ENCODE measurements at places on chromosomes 3 and 15.

DNA sequence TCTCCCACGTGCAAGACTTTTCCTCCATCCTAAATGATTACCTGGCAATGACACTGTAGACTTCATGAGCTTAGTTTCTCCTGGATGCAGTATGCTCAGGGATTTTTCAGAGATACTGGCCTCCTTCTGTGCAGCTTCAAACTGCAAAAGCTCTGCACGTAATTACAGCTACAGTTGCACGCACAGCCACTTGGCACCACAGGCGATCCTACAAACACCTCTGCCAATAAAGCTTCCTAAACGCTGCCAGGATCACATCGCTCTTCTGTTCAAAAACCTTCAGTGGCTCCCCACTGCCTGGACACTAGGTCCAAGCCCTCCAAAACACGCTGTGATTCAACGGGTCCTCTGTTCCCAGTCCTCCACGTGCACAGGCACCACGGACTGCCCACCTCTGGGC, 49.5 kb downstream of the NUP210 start:
- DNase-seq, result no peak

GRCh38 chr3:182891364-182891763, 89.0 kb downstream of the DCUN1D1 start:
- DNase-seq, result no peak

DNA sequence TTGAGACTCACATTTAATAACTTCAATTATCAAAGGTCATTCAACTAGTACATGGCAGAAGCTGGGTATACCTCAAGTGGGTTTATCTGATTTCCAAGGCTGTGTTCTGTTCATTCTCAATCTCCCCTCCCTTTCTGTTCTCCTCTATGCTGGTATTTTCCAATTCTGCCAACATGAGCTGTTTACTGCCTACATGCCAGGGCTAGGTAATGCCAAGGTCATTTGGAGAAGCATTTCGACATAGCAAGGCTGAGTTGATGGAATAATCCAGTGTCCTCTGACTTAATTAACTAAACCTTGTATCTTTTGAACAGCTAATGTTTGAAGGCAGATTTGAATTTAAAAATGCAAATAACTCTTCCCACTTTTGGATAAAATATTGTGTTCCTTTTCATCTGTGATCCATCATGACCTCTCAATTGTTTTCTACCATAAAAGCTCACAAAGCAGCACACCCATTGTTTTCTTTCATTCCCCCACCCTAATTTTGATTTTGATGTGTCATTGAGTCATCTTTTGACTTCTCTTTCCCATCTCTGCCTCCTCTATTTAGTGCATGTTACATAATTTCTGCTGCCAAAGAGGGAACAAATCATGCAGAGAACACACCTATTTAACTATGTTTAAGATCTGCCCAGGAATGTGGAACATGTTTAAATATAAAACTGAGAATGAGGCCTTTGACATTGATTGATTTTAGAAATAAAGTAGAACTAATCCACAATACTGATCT, 308.8 kb upstream of the NR2E3 start:
- DNase-seq, result no peak

DNA sequence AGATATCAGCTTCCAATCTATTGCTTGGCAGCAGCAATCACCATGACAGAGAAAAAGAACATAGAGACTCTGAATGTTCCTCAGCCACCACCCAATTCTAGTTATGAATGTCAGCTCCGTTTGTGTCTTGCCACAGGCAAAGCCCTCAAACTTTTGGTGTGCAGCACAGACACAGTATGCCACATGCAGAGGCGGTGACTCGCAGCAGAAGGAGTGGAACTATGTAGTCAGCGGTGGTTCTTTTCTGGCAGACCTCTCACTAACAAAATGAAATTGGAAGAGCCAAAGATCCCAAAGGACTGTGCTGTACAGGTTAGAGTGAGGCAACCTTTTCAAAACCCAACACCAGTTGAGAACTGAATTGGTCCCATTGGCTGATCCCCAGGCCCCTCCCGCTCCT, 220.9 kb downstream of the SLC9A9 start:
- DNase-seq, result no peak

DNA sequence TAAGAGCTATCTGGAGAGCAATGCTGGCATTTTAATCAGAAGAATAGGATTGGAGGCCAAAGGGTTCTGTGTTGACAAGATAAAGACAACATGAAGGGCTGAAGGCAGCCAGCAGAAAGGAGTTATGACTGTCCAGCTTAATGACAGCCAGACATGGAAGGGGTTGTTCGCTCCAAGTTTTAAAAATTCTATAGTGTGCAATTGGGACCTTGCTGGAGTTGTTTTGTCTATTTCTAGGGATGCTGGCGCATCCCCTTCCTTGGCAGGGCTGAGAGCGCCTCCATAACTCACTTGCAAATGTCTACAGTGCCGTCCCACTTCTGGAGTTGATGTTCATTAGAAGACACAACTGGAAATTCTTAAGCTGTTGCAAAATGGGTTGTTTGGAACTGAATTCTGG, 200.7 kb downstream of the TLE3 start:
- DNase-seq, result no peak

GRCh38 chr3:170196833-170197232, 15.3 kb upstream of the PHC3 start:
- no peak for DNase-seq

GRCh38 chr15:96264801-96265515, 65.5 kb upstream of the NR2F2 start:
- DNase-seq, result no peak

DNA sequence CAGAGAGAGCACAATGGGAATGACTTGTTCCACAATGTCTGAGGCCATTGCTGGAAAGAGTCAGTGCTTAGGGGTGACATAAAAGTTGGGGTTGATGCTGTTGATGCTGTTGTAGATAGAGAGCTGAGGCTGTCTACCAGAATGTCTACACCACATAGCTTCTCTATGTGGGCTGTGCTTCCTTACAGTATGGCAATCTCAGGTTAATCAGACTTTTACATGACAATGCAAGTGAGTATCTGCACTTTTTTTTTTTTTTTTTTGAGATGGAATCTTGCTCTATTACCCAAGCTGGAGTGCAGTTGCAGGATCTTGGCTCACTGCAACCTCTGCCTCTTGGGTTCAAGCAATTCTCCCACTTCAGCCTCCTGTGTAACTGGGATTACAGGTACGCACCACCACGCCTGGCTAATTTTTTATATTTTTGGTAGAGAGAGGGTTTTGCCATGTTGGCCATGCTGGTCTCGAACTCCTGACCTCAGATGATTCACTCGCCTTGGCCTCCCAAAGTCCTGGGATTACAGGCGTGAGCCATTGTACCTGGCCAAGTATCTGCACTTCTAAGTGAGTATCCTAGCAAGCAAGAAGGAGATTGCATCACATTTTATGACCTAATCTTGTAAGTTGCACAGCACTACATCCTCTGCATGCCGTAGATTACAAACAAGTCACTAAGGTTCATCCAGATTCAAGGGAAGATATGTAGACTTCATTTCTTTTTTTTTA, 28.7 kb downstream of the DLEC1 start:
- DNase-seq, result no peak

DNA sequence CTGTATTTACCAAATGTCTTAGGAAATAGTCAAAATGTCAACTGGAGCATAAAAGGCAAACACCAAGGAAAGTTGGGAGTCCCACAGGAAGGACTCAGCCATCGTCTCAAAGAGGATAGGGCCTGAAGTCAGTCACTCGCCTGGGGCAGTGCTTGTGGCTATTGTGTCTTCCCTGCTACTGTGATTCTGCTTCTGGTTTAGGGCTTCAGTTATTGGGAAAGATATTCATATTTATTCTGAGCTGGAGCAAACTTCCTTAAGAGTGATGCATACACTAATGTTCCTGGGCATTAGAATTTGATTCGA, 118.1 kb downstream of the EDEM1 start:
- no peak for DNase-seq

DNA sequence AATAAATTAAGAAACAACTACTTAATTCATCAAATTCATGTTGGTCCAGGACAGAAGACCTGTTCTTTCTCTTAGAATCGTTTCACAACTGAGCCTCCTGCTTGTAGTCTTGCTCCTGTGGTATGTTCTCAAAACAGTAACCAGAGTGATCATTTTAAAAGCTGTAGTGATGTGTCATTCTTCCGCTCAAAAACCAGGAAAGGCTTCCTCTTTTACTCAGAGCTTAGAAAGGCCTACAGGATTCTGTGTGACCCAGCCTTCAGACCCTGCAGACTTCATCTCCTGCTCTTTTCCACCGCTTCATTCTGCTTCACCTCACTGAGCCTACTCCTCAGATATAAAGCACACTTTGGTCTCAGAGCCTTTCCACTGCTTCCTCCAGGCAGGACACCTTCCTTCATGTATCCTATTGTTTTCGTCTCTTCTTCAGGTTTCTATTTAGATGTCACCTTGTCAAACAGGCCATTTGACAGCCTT, 22.7 kb downstream of the ST6GAL1 start:
- no peak for DNase-seq

GRCh38 chr15:42036112-42036905, 15.5 kb upstream of the PLA2G4E start:
- no peak for DNase-seq

DNA sequence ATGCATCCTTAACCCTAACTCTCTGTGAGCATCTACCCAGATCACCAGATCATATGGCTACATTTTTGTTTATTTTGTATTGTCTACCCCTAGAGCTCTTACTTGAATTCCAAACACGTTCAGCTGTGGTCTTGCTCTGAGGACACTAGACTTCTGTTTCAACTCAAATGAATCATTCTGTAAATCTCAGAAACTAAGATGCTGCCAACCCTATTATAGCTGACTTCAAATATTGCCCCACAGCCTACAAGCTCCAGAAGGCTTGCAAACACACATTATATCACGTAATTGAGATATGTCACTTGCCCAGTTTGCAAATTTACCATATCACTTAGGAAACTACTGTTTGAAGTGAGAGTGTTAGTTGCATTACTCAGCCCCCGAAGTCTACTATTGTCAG, 426.2 kb upstream of the ARL6 start:
- DNase-seq, result no peak

- DNase-seq, result no peak
Measured at GRCh38 chr3:182058488-182058887, 346.8 kb downstream of the SOX2 start.

DNA sequence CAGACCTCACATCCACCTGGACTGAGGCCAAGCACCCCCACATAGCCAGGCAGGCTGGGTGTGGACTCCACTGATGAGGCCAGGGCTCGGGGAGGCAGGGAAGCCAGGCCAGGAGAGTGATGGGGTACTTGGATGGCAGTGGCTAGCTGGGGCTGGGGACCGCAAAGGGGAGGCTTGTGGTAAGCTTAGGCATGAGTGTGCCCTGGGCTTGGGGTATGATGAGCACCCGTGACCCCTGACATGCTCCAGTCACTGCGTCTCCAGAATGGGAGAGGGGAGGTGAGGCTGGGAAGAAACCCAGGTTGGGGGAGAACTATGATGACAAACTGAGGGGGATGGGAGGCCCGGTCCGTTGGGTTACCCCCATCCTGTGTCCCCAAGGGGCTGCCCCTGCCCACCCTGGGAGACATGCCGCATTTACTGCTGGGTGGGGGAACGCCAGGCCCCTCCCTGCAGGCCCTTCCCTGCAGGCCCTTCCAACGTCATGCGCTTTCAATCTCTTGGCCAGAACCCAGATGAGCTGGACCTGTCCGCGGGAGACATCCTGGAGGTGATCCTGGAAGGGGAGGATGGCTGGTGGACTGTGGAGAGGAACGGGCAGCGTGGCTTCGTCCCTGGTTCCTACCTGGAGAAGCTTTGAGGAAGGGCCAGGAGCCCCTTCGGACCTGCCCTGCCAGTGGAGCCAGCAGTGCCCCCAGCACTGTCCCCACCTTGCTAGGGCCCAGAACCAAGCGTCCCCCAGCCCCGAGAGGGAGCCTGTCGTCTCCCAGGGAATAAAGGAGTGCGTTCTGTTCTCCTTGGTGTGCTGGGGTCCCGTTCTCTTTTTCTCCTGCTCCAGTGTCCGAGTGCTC, 34.1 kb downstream of the TSPAN3 start:
- DNase-seq, result no peak

GRCh38 chr15:66863390-66864085, 161.5 kb downstream of the SMAD6 start:
- no peak for DNase-seq

DNA sequence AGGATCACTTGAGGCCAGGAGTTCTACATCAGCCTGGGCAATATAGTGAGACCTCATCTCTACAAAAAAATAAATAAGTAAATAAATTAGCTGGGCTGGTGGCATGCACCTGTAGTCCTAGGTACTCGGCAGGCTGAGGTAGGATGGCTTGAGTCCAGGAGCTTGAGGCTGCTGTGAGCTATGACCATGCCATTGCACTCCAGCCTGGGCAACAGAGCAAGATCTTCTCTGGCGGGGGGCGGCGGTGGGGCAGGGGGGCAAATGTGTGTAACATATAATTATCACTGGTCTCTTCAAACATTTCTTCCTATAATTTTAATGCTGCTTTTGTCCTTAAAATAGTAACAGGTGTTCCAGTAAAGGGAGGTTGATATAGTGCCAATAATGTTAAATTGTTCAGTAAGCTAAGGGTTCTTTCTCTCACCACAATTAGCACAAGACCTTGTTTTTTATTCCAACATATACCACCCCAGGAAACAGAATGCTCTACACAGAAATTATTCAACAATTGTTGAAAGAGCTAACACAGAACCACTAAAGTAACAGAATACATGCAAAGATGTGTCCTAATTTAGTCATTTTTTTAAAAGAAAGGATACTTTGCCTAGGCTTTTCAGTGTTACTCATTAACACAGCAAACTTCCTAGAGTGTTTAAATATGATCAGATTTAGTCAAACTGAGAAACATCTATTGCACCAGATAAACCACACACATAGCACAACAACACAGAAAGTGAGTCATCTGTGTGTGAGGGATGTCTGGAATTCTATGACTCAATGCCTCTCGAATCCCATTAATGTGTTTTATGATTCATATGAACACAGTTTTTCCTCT, 29.1 kb downstream of the ANKRD28 start:
- peak; percentile 5 for DNase-seq

- DNase-seq, result no peak
Measured at GRCh38 chr3:147775816-147776530, 366.8 kb downstream of the ZIC1 start.
